ENCODE measurements at places on chromosomes 16 and 17. TPM values are rescaled to one million over a fixed set of nuclear protein-coding genes. Genes with fewer than 3 reads are reported as not detected.

ABCA9 gene
- 13.0 TPM for total RNA-seq

SEZ6L2 gene
- total RNA-seq = 0.38 TPM

DNA sequence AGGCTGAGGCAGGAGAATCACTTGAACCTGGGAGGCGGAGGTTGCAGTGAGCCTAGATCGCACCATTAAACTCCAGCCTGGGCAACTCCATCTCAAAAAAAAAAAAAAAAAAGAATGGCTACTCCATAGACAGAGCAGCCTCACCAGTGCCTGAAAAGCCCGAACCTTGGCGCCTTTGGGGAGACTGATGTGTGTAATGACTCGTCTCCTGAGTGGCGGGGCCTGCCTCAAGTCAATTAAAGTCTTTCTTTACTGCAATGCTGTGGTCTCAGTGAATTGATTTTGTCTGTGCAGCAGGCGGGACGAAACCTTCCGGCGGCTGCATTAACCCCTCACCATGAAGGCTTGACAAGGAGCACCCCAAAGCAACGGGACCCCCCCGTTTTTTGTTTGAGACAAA lies 3.5 kb upstream of the UQCC4 start:
- no peak overlapping the region for H3K4me3 ChIP-seq
- no peaks in the 10 kb centered on the region for H3K36me3 ChIP-seq
- H3K4me1 ChIP-seq = peaks cover 31% of the 10 kb centered on the region
- no peak overlapping the region for H3K27ac ChIP-seq
- no peaks in the 10 kb centered on the region for H3K27me3 ChIP-seq

DNA sequence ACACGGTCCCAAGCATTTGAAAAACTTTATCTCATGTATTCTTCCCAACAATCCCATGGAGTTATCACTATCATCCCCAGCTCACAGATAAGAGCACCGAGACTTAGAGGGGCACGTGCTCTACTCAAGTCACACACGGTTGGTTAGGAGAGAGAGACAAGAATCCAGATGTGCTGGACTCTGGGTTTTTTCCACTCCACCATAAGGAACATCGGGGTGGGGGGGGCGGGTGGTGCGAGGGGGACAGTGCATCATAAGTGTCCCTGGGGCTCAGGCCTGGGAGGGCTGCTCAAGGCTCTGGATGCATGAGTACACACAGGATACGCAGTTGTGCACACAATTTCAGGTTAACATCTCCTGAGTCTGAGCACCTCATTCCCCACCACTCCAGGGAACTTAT lies 7.4 kb downstream of the CDC42EP4 start:
- H3K4me1 ChIP-seq = peaks cover 100% of the 10 kb centered on the region
- no peaks in the 10 kb centered on the region for H3K36me3 ChIP-seq
- peak overlapping the region; percentile 81 for H3K4me3 ChIP-seq
- no peaks in the 10 kb centered on the region for H3K27me3 ChIP-seq

DNA sequence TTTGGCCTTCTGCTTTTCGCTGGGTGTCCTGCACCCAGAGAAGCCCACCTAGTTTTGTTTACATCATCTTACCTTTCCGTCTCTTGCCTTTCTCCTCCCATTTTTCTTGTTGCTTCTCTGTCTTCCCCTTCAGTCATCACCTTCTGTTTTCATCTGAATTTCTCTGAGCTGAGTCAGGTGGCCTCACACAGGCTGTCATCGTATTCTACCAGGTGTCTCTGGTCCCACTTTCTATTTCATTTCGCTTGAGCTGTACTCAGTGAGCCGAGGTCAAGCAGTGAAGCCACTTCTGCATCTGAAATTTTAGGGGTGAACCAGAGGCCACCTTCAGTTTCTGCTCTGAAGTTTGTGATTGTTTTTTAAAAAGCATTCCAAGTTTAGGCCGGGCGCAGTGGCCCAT lies 9.7 kb downstream of the CRAMP1 start:
- peaks cover 34% of the 10 kb centered on the region for H3K4me1 ChIP-seq
- peaks cover 59% of the 10 kb centered on the region for H3K36me3 ChIP-seq
- H3K27ac ChIP-seq = no peak overlapping the region

DNA sequence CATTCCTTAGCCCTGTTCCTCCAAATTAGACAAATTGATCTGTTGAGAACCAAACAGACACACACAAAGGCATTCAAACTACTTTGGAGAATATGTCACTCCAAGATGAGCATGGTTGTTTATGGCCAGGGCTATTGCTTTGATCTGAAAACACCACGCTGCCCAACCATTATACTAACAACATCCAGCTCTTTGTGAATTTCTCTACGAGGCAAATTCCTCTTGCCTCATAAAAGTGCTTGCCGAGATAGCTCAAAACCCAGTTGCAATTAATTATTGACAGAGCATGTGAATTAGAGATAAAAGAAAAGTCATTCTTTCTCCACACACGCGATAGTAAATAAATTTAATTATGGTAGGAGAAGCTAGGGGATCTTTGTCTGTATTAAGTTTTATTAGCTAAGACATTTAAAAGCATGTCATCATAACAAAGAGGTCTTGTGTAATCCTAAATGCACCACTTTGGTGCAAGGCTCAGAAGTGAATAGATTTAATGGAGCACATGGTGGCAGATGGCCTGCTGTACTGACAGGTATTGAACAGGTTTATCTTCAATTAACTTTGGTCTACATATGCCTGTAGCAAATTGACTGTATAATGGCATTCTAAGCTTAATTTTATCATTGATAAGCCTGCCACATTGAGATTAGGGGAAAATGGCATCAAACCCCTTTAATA lies 441.8 kb downstream of the HS3ST4 start:
- no peak overlapping the region for H3K4me3 ChIP-seq
- no peak for DNase-seq
- no peaks in the 10 kb centered on the region for H3K4me1 ChIP-seq
- no peak overlapping the region for H3K27ac ChIP-seq
- H3K36me3 ChIP-seq = no peaks in the 10 kb centered on the region
- peaks cover 12% of the 10 kb centered on the region for H3K27me3 ChIP-seq

- no peaks in the 10 kb centered on the region for H3K36me3 ChIP-seq
- H3K4me1 ChIP-seq = peaks cover 14% of the 10 kb centered on the region
- no peak for DNase-seq
These were observed 117.6 kb downstream of the C16orf78 start for GRCh38 chr16:49491106-49491670.
